Activated CD8-positive, alpha-beta memory T cell treated with anti-CD3 and anti-CD28 coated beads for 36 hours (primary cell): ENCODE measurements at places on chromosomes 1 and 21. TPM values are rescaled to one million over a fixed set of nuclear protein-coding genes. Genes with fewer than 3 reads are reported as not detected.

Gene TCHH
- 0.17 TPM for total RNA-seq

Gene SMCP
- not detected for total RNA-seq

Gene GNG12
- 0.27 TPM for total RNA-seq

Gene ZFP69
- total RNA-seq = 3.5 TPM

Gene HMGCS2
- total RNA-seq = not detected

Gene PPIAL4G
- total RNA-seq = not detected

Gene SDC3
- 0.23 TPM for total RNA-seq
